ENCODE measurements at places on chromosomes 12 and 14.

DNA sequence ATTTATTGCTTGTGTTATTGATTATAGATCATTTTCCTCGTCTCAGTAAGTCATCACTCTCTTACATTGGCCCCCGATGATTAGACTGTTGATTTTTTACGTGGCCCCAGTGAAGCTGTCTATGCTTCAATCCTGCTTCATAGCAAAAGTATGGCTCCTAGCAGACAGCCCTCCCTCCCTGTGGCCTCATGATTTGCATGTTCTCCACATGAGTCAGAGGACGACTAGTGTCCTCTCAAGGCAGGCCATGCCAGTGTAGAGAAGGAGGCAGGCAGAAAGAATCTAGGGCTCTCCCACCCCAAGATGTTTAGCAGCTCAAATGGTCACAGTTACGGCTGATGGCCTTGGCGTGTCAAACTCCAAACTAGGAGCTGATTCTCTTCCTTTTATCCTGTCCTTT, 59.6 kb downstream of the FIGNL2 start:
- DNase-seq, result no peak

DNA sequence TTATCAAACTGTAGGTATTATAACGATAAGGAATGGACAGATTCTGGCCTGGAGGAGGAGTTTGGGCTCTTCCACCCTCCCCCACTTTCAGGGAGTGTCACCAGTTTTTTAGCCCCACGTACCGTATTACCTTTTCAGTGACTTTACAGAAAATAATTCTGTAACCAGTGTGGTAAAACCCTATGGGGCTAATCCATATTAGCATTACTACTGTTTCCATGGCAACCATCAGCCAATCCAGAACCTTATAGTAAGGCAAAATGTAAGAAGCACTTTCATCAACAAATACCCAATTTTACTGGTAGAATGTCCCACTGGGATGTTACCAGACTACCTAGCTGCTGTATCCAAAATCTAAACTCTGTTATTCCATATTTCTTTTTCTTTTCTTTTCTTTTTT, 50.7 kb downstream of the BICDL1 start:
- DNase-seq, result no peak

DNA sequence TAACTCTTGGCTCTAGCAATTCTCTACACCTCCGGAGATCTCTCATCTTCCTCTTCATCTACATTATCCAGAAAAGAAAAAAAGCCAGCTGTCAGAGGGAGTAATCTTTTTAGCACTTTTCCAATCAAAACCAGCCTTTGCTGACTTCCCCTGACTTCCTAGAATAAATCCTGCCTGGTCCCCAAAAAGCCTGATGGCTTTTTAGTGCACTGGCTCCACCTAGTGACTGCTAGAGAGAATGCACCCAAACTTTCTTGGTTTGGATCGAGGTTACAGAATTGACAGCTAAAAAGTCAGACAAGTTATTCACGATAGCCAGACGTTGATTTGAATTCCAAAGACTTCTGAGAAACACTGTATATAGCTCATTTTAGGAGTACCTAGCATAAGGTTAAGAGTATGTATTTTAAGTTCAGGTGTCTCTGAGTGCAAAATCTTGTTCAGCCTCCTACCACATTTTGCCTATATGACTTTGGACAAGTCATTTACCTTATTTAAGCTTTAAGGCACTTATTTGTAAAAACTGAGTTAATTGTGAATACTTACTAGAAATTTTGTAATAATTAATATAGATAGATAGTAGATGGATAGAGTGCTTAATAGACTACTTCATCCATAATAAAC, 185.7 kb upstream of the GRIN2B start:
- peak; percentile 58 for DNase-seq

DNA sequence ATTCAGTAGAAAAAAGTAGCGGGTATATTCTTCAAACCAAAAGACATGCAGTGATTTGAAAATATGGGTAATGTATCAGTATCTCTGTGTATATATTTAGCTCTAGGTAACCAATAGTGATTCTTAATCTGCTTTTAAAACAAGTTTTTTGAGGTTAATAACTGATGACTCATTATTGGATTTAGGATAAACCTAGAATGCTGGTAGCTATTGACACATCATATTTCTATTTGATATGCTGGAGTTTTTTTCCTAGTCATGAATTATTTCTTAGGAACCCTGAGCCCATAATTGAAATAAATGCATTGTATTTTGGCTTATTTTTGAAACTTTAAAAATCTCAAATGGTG, 15.5 kb downstream of the ARF6 start:
- DNase-seq, result no peak

GRCh38 chr12:75565795-75566194, 54.4 kb upstream of the KRR1 start:
- DNase-seq, result no peak

- no peak for DNase-seq
These were observed 305.6 kb upstream of the DIO3 start for GRCh38 chr14:101255765-101256125.

DNA sequence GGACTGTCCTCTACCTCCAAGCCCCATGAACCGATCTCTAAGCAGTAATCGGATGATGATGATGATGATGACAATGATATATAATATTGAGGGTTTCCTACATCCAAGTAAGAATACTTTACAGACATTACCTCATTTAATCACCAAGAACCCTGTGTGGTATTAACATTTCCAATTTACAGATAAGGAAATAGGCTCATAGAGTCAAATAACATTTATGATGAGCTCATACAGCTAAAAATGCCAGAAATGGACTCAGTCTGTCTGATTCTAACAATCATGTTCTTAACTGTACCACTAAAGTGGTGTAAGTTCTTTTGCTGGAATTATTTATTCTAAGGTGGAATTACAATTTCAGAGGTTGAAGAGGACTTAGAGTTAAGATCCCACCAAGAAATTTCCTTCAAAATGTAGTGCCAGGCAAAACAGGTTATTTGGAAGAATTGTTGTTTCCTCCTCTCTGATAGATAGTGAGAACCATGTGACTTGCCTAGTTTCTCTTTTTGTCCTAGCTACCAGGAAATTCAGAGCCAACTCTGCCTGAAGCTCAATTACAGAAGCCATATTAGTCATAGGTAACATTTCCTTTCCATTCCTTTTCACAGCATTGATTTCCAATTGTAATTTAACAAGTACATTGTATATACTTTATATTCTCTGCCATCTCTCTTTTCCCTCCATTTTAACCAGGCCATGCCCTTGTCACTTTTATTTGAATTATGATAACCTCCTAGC, 23.8 kb upstream of the CCDC175 start:
- no peak for DNase-seq

GRCh38 chr14:61355892-61356325, 34.5 kb downstream of the PRKCH start:
- peak; percentile 100 for DNase-seq

GRCh38 chr14:53384073-53384472, 230.9 kb upstream of the DDHD1 start:
- no peak for DNase-seq

GRCh38 chr12:29769162-29769858, 14.4 kb downstream of the TMTC1 start:
- no peak for DNase-seq

DNA sequence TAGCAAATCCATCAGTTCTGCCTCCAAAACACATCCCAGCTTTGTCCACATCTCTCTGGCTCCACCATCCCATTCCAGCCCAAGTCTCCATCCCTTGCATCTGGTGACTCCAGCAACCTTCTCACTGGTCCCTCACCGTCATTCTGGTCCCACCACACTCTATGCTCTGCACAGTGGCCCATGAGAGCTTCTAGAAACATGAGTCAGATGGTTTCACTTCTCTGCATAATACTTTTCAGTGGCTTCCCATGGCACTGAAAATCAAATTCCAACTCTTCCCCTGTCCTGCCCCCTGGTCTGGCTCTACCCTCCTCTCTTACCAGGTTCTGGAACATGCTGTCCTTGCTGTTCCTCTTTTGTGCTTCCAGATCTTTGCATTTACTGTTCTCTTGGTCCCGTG, 17.2 kb upstream of the C12orf76 start:
- no peak for DNase-seq

DNA sequence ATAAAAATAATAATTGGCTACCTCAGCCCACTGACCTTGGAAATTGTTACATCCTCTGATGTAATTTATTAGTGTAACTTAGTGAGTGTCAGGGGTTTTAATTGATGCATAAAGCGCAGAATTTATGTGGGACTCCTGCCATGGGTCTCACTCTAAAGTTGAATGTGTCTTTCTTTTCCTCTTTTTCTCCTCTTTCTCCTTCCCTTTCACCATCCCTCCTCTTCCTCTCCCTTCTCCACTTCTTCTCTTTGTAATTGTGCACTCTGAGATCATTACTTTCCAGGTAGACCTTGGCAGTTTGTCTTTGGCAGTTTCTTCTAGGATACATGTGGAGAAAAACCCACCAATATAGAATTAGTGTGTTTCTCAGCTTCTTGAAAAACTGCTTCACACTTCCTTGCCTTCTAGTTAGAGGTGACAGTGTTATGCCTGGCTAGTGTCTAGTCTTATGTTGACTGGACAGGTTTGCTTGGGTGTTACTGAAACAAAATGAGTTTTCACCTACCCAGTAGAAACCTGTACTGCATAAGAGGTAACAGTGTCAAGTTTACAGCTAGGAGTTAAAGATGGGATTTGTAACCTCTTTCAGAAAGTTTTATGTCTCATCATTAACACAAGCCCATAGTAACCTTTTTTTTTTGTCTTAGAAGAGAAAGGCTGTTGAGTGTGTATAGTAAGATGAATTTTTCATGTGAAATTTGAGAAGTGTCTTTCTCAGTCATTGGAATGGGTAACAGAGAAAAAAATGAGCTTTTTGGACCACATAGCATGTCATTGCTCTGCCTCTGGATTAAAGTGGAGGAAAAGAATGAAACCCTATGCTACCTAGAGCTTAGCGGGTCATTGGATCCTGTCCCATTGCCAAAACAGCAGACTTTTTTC, 18.6 kb downstream of the PELI2 start:
- DNase-seq, result no peak

GRCh38 chr14:104554608-104555429, 24.7 kb upstream of the C14orf180 start:
- DNase-seq, result no peak

DNA sequence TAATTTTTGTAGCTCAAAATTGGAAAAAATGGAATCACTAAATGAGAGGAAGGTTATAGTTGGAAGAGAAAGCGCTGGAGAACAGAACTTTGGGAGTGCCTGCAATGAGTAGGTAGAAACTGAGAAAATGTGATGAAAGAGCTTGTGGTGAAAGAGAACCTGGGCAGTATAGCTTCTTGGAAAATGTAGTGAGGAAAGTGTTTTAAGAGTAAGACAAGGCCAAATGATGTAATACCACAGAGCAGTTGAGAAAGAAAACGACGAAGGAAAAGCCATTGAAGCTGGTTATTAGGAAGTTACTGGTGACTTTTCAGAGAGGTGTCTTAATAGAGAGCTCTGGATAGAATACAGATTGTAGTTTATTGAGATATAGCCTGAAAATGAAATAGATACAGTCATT, 255.3 kb downstream of the AEBP2 start:
- no peak for DNase-seq

GRCh38 chr12:116495260-116495659, 63.9 kb upstream of the MAP1LC3B2 start:
- no peak for DNase-seq

DNA sequence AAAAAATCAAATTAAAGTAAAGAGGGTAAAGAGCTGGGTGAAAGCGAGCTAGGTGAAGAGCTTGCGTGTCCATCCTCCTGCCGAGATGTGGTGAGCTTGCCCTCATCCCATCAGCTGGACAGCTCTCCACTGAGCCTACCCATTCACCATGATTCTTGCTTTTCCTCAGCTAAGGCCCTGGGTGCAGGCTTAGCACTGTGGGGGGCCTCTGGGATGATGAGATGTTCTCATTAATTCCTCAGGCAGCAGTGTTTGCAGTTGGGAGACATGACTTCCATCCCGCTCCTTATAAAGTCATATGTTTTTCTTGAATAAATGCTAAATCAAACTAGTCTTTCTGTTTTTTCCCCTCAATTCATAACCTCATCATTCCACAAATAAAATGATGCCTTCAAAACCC, 18.0 kb downstream of the PHLDA1 start:
- no peak for DNase-seq

GRCh38 chr12:67669934-67670631, 21.5 kb downstream of the DYRK2 start:
- no peak for DNase-seq

All from endothelial cell of umbilical vein (primary cell).